Motor neuron (in vitro differentiated cells): ENCODE measurements at places on chromosomes 4 and X.
A peak's percentile ranks its signal among the peaks of the same experiment; 100 is the strongest.

GRCh38 chr4:54482529-54483200 lies 175.1 kb upstream of the KIT start:
- ATAC-seq: no peak

- ATAC-seq: peak; percentile 63
These were observed 161.1 kb downstream of the FRAS1 start for GRCh38 chr4:78218260-78218659.

GRCh38 chrX:123906557-123907316 lies 46.9 kb downstream of the XIAP start:
- ATAC-seq: no peak

GRCh38 chrX:136495043-136495442 lies 2.3 kb upstream of the HTATSF1 start:
- no peak for ATAC-seq

GRCh38 chr4:76762137-76763130 lies 135.5 kb downstream of the SOWAHB start:
- ATAC-seq: no peak

DNA sequence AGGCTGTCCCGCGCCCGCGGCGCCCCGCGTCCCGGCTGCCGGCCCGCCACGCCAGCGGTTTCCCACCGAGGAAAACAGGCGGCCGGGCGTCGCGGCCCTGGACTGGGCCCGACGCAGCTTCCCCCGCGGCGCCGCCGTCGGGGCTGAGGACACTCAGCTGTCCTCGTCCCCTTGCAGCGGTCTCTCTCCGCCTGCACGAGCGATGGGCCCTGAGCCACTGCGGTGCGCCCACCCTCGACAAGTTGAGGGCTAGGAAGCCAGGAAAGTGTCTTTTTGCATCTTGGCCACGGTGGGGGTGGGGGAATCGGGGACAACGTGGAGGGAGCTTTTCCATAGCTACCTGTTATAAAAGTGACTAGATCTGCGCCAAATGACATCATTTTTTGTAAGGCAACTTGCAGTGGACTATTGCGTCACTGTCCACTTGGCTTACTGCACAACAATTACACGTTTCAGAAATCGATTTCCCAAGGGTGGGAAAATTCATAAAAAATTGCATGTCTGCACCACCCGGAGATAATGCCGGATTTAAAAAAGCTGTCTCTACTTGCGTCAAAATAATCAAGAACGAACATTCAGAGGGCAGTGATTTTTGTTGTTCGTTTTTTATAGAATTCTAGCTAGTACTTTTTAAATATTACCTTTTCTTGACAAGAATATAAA lies 1.1 kb downstream of the KLHL15 start:
- ATAC-seq: peak; percentile 12

DNA sequence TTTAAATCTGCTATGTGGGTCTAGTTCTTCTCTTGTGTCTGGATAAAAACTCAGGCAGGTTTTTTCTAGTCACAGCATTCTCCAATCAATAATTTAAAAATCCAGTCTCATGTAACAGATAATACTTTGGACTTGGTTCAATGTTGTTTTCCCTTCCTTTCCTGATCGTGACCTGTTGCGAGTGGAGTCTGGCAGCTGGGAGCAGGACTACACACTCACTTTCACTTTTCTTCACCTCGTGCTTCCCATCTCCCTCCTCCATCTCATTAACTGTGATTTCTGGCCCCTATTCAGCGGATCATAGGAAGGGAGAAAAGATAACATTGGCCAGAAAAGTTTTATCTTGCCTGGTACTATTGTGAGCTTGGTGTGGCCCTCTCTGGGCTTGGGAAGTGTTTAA lies 96.6 kb upstream of the GATB start:
- no peak for ATAC-seq

- ATAC-seq: no peak
These were observed 192.6 kb upstream of the ATOH1 start for GRCh38 chr4:93635943-93636342.

- no peak for ATAC-seq
These were observed 218.2 kb downstream of the BANK1 start for GRCh38 chr4:102008711-102009110.

- no peak for ATAC-seq
These were observed 65.2 kb downstream of the TEX13C start for GRCh38 chrX:125384867-125385266.

DNA sequence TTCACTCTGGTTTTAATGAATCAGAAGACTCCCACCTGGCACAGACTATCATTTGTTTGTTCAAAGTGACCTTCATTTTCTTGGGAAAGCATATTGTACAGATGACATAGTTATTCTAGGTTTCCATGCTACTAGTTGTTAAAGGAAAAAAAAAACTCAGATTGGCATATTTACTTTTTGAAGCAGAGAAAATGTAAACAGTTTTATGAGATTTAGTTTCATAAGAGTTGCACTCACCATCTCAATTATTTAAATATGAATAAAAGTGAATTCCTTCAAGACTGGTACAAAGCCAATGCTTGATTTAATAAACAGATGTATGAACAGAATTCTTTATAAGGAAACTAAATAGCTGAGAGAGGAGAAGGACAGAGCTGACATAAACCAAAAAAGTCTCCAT lies 280.3 kb upstream of the UGT8 start:
- ATAC-seq: no peak

GRCh38 chr4:3708103-3708510 lies 58.1 kb upstream of the ADRA2C start:
- ATAC-seq: peak; percentile 35

DNA sequence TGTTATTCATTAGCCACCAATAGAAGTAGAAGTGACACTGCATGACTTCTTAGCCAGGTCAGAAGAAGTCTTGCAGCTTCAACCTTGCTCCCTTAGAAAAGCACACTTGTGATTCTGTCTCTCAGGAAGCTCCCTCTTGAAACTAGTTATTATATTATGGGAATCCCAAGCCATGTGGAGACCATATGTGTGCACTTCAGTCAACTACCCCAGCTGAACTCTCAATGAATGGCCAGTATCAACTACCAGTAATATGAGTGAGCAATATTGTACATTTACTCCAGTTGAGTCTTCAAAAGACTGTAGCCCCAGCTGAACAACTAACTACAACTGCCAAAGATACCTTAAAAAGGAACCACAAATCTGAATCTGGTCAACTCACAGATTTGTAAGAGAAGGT lies 77.1 kb upstream of the GABRA3 start:
- no peak for ATAC-seq

GRCh38 chr4:37759833-37760232 lies 66.7 kb upstream of the PGM2 start:
- ATAC-seq: no peak

DNA sequence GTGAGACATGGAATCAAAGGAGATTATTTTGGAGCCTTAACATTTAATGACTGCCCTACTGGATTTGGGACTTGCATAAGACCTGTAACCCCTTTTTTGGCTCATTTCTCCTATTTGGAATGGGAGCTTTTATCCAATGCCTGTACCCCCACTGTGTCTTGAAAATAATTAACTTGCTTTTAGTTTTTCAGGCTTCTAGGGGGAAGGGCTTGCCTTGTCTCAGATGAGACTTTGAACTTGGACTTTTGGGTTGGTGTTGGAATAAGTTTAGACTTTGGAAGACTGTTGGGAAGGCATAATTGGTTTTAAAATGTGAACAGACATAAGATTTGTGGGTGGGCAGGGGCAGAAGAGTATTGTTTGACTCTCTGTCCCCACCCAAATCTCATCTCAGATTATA lies 189.1 kb upstream of the POU3F4 start:
- no peak for ATAC-seq

DNA sequence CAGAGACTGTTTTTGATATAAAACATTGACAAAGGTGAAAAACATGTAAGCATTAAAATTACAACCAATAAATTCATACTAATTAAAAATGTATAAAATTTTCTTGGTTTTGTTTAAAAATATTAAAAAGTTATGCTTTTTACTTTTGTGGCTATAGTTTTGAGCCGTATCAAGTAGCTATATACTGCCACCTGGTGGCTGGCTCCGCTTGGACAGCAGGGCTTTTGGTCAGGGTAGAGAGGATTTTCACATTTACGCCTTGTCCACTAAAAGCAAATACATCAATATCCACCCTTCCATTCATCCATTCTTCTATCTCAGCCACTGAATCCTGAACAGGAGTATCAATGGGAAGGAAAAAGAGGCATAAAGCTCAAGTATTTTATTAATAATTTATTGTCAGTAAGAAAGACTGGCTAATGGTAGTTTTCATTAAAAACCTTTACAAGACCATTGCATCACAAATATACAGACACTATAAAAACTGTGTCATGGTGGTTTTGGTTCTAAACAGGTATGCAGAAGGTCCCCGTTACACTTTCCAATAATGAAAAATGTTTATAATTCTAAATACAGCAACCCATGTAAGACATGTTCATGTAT lies 32.1 kb upstream of the MTNR1A start:
- ATAC-seq: no peak

GRCh38 chrX:118872102-118872566 lies 48.5 kb downstream of the ZCCHC12 start:
- no peak for ATAC-seq

DNA sequence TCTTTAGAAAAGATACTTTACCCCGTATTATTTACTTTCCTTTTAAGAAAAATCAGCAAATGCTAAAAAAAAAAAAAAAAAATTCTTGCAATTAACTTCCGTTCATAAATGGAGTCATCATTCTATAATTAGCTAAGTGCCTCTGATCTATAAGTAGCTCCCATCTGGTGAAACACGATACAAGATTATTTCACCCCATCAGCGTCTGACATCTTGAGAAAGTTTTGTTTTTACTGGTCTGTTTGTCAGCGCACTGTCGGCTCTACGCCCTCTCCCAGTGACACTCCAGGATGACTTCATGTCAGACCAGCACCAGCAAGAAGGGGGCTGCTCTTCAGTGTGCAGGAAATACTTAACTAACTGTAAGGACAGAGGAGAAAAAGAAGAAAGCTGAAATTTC lies 108.3 kb downstream of the AFAP1 start:
- no peak for ATAC-seq

- ATAC-seq: no peak
These were observed 307.9 kb upstream of the ZFP42 start for GRCh38 chr4:187687697-187688096.

- no peak for ATAC-seq
These were observed 395.5 kb downstream of the ARHGAP24 start for GRCh38 chr4:85870298-85871083.

DNA sequence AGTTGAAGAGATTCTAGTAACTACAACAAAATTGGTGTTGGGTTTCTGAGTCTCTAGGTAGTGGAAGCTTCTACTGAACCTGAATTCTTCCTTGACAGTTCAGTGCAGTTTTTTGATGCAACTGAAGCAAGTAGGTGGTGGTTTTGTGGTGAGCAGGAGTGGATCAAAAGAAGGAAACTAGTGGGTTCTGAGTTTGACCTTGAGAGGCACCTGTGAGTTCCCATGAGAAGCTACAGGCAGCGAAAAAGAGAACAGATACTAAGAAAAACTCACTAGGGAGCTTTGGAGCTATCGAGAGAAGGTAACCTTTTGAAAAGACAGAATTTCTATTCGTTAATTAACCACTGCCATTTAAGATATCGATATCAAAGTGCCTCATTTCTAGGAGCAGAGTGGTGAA lies 145.2 kb downstream of the PDHA2 start:
- ATAC-seq: no peak

GRCh38 chr4:99207069-99207743 lies 11.8 kb downstream of the ADH6 start:
- no peak for ATAC-seq

DNA sequence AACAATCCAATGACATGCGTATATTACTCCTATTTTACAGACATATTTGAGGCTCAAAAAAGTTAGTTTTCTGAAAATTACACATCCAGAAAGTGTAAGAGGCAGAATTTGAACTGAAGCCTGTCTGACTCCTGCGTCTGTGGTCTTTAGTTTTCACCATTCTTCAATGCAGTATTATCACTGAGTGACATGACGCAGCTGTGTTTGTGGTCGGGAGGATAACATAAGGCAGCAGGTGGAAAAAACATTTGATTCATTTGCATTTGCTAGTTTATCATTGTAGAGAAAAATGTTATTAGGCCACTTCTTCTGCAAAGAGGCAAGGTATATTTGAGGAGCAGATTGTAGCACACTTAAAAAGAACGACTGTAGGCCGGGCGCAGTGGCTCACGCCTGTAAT lies 186.7 kb downstream of the TENM3 start:
- no peak for ATAC-seq

GRCh38 chrX:134969726-134970125 lies 21.1 kb upstream of the SMIM10 start:
- no peak for ATAC-seq

DNA sequence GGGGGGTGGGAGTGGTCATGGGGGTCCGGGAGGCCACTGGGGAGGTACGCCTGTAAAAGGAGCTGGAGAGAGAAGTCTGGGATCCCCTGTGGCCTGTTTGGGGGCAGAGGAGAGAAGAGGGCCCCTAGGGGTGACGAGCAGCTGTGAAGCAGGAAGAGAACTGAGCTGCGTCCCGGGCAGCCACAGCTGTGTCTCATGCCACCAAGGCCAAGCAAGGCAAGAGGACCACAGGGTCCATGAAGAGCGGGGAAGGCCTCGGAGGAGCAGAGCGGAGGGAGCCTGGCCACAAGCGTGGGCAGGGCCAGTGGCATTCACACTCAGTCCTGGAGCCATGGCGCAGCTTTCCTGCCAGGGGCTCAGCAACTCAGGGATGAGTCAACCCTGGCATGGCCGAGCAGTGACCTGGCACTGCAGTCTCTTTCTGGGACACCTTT lies 13.6 kb upstream of the NAT8L start:
- ATAC-seq: no peak

DNA sequence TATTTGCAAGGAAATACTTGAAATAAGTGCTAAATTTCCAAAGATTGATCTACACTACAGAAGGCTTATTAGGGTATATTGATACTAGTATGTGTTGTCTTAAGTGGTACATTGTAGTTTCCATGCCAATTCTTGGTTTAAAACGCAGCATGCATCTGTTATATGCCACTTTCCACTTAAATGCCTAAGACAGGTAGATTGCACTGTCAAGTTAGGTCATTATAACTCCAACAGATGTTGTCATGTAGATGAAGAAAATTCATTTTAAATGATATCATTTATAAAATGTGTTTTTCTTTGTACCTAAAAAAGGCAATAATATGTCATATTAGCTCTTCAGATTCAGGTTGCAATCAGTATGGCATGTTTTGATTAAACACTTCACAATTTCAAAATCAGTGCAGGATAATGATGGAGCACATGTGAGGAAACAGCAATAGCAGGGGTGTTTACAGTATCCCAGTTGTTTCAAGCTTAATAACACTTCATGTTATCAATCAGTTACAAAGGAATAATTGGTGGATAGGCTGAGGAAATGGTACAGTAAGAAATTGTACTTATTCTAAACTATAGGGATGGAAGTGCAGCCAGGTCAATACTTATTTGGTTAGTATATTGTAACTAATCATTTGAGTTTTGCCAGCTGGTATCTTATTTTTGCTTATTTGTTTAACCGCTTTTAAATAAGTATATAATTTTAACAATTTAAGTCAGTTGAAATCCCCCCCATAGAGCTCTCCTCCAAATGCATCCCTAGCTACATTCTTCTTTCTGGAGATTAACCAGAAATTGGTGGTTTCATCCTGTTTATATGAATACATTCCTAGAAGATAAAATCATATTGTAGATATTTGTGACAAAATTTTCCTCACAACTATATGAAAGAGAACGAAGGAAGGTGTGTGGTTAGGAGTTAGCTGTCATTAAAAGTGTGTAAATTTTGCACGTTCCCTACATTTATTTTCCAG lies 454.4 kb upstream of the ATOH1 start:
- no peak for ATAC-seq

- ATAC-seq: no peak
These were observed 23.8 kb upstream of the CXorf38 start for GRCh38 chrX:40671126-40671525.
